ENCODE measurements at places on chromosomes 6 and 20. TPM values are rescaled to one million over a fixed set of nuclear protein-coding genes. Genes with fewer than 3 reads are reported as not detected.

Gene SMOC2
- 33.1 TPM for polyA plus RNA-seq

Gene NKAIN4
- 41.3 TPM for polyA plus RNA-seq

Gene AVP
- polyA plus RNA-seq: 0.33 TPM

Gene SLA2
- polyA plus RNA-seq: 0.53 TPM

Gene GPANK1
- 33.1 TPM for polyA plus RNA-seq

Gene TMEM170B
- polyA plus RNA-seq: 9.8 TPM

Gene TPD52L1
- 91.4 TPM for polyA plus RNA-seq

Gene TFAP2D
- not detected for polyA plus RNA-seq

Gene CNBD2
- 0.93 TPM for polyA plus RNA-seq

Gene MED23
- polyA plus RNA-seq: 63.0 TPM

Gene EEF1E1
- polyA plus RNA-seq: 52.0 TPM

Gene C6orf58
- 1.4 TPM for polyA plus RNA-seq

DNA sequence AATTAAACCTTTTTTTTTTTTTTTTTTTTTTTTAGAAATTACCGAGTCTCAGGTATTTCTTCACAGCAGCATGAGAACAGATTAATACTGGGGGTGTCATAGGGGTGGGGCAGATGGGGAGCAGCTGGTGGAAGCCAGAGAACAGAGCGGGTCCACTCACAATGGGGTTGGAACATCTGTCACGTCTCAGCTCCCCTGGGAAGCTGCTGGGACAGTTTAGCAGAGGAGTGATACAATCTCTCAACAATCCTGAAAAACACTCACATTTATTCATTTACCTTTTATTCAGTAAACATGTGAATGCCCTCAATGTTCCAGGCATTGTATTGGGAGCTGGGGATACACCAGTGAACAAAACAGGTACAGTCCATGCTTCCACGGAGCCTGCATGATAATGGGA lies 162.2 kb downstream of the SMOC2 start:
- no peak for DNase-seq

GRCh38 chr6:156651486-156651885 lies 125.7 kb upstream of the ARID1B start:
- DNase-seq: no peak

GRCh38 chr6:144544266-144544830 lies 259.2 kb downstream of the UTRN start:
- DNase-seq: no peak

- DNase-seq: no peak
Observed at GRCh38 chr6:3455569-3456394, 1.1 kb downstream of the SLC22A23 start.

- DNase-seq: no peak
Observed at GRCh38 chr6:134734312-134734869, 215.5 kb downstream of the ALDH8A1 start.

DNA sequence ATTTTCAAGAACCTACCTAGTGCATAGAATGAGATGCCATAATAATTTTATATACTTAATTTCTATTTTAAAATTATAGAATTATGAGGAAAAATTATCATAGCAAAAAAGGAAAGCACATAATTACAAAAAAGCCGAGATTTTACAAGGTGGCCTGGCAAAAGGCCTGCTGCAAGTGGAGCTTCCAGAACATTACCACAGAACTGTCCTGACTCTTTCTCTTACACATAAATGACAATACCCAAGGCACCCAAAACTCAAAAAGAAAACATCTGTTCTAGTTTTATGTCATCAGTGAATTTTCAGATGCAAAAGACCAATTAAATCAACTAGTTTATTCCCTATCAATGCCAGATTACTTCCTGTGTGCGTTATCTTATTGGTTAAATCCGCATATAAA lies 74.2 kb downstream of the FILIP1 start:
- DNase-seq: no peak

DNA sequence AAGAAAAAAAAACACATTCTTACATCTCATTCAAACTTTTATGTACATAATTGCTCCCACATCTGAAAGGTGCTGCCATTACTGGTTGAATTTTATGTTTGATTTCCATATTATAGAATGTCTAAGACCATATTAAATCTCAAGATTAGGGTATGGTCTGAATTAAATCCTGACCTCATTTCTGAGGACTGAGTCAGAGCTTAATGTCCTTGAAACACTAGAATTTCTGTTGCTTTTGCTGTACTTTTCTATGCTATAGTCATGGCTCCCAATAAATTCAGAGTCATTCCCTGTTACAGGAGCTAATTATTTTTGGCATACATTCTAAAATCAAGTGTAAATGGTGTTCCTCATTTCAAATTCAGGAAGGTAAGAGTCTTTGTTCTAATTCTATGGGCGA lies 285.3 kb upstream of the MANEA start:
- DNase-seq: no peak

DNA sequence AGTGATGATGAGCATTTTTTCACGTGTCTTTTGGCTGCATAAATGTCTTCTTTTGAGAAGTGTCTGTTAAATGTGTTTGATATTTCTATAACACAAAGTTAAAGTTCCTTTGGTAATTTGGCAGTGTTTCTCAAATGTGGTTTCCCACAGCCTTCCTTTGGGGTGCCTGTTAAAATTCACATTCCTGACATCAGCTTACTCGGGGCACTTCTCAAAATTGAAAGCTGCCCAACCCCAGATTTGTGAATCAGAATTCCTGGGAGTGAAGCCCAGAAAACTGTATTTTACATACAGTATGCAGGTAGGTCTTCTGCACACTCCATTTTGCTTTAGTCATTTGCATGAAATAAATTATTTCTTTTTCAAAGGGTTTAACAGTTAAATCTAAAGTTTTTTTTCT lies 207.9 kb downstream of the GMPR start:
- DNase-seq: no peak

DNA sequence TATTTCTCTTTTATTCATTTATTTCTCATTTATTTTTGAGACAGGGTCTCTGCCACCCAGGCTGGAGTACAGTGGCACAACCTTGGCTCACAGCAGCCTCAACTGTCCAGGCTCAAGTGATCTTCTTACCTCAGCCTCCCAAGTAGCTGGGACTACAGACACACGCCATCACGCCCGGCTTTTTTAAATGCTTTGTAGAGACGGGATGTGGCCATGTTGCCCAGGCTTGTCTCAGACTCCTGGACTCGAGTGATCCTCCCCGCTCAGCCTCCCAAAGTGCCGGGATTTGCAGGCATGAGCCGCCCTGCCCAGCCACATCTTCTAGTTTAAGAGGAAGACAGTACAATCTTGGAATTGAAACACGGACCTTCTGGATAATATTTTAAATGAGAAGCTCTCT lies 21.6 kb upstream of the FOXF2 start:
- no peak for DNase-seq

GRCh38 chr20:63238031-63238430 lies 2.3 kb downstream of the BIRC7 start:
- DNase-seq: no peak

GRCh38 chr20:20897145-20897544 lies 184.7 kb upstream of the RALGAPA2 start:
- DNase-seq: no peak

DNA sequence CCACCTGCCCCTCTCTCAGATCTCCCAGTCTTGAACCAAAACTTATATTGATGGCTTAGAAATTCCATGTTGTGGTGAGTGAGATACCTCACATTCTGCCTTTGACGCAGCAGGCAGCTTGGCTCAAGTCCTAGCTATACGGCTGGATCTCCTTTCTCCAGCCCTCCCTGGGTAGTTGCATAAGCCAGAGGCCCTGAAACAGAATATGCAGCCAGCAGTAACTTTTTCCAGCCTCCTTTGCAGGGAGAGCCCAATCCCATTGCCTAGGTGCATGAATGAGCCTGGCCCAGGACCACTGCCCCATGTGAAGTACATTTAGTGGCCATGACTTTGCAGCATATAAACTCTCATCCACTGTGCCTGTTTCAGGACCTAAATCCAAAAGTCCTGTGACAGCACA lies 202.2 kb upstream of the CDYL start:
- DNase-seq: no peak

DNA sequence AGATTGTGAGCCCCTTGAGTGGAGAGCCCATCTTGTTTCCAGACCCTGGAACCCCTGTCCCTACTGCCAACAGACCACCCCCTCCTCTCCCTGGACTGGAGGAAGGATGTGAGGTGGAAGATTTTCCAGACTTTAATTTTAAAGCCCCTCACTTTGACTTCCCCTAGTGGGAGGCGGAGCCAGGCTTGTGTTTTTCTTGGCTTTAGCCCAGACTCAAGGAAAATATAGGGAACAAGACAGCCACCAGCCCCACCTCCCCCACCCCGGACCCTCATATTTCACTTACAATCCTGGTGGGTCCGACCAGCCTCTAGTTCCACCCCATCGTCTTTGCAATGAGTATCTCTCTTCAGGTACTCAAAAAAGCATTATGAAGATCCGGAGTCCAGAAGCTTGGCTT lies 40.8 kb downstream of the NCR2 start:
- no peak for DNase-seq

- no peak for DNase-seq
Observed at GRCh38 chr6:53813096-53813495, 18.3 kb downstream of the LRRC1 start.

- no peak for DNase-seq
Observed at GRCh38 chr6:21992178-21992967, 304.5 kb downstream of the PRL start.

DNA sequence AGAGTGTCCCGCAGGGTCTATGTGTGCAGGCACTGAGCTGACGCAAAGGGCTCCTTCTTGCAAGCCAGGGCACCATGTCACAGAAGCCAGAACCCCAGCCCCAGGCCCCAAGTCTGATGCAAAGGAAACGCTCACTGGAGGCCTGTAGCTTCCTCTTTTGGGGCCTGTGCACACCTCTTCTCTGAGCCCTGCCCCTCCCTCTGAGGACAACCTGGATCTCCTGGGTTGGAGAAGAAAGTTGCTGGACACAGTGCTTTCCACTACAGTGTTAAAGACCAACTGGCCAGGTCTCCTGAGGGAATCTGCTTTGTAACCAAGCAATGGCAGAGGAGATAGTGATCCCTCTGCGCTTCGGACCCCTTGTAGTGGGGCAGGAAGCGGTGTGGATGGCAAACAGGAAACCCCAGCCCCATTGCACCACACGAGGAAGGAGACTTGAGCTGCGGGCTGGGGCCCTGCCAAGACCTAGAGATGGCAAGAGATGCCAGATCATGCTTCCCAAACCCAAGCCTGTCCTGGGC lies 90.0 kb downstream of the PRND start:
- DNase-seq: no peak

GRCh38 chr6:143882401-143882930 lies 18.2 kb downstream of the ZC2HC1B start:
- DNase-seq: no peak

DNA sequence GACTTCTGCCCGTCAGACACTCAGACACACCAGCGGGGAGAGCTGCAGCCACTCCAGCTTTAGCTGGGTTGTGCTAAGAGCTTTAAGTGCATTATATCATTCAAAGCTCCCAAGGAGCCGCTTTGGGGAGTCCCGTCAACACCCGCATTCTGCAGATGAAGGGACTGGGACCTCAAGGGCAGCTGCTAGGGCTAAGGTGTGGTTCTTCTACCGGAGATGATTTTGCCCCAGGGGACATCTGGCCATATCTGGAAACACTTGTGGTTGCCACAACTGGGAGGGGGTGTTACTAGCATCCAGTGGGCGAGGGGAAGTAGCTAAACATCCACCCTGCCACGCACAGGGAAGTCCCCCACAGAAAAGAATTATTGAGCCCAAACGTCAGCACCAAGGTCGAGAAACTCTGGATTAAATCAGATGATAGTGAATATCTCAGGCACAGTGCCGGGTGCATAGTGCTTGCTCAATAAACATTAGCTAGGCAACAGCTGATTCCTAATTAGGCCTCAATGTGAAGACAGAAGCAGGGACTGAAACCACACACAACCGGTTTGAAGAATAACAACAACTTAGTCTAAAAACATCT lies 29.6 kb downstream of the PMEPA1 start:
- DNase-seq: no peak

- peak; percentile 75 for DNase-seq
Observed at GRCh38 chr6:75934643-75935472, 137.6 kb downstream of the IMPG1 start.

- DNase-seq: no peak
Observed at GRCh38 chr20:49404461-49404860, 78.0 kb downstream of the KCNB1 start.

DNA sequence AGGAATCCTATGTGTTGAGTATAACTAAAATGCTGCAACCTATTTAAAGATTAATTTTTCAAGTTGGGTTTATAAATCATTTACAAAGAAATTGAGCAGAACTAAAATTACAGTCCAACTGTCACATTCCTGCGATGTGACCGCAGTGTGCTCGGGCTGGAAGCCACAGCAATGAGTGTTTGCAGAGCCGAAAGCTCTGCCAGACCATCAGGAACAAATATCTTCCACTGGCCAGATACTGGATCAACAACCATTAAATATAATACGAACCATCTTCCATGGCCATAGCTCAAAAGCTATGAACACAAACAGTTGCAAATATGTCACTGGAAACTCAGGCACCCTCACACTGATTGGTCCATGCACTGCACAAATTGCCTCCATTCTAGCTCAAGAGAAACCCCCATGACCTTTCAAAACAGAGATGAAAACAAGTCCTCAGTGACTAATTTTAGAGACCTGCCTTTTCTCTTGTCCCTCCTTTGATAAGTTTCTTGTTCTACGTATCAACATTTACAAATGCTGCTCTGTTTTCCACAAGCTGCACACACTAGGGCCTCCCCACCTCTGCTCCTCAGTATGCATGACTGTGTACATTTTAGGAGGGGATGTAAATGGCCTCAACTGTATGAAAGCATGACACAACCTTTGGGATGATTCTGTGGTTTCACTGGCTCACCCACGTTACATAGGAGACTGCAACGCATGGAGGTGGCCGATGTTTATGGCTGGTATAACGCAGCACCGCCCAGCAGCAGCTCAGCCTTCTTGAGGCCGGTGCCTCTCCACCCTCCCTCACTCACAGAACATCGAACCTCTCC lies 171.7 kb downstream of the WDR27 start:
- DNase-seq: no peak

- no peak for DNase-seq
Observed at GRCh38 chr6:14719270-14719669, 526.6 kb upstream of the JARID2 start.

DNA sequence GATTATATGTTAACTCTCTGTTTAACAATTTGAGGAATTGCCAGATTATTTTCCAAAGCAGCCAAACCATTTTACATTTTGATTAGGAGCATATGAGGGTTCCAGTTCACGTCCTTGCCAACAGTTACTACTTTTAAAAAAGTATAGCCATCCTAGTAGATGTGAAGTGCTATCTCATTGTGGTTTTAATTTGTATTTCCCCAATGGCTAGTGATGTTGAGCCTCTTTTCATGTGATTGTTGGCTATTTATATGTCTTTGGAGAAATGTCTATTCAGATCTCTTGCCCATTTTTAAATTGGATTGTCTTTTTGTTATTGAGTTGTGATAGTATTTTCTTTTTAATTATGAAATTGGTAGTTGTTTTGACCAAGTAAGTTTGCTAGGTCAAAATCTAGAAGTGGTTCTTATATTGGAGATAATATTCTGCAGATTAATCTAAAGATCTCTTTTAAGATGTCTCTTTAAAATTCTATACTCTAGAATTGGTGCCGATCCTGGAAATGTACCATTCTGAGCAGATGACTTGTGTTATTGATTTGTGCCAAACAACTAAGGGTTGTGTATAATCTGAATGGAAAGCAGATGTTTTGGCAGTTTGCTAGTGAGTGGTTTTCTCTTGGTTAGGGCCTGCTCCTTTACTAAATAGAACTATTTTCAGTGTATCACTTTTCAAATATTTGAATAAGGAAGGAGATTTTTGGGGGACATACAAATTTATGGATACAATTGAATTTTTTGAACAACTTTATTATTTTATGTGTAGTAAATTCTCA lies 99.5 kb downstream of the CDKAL1 start:
- DNase-seq: no peak

Data from renal cortex interstitium (tissue), 15 donors.